ENCODE measurements at places on chromosomes 7 and 10. TPM values are rescaled to one million over a fixed set of nuclear protein-coding genes. Genes with fewer than 3 reads are reported as not detected.

DNA sequence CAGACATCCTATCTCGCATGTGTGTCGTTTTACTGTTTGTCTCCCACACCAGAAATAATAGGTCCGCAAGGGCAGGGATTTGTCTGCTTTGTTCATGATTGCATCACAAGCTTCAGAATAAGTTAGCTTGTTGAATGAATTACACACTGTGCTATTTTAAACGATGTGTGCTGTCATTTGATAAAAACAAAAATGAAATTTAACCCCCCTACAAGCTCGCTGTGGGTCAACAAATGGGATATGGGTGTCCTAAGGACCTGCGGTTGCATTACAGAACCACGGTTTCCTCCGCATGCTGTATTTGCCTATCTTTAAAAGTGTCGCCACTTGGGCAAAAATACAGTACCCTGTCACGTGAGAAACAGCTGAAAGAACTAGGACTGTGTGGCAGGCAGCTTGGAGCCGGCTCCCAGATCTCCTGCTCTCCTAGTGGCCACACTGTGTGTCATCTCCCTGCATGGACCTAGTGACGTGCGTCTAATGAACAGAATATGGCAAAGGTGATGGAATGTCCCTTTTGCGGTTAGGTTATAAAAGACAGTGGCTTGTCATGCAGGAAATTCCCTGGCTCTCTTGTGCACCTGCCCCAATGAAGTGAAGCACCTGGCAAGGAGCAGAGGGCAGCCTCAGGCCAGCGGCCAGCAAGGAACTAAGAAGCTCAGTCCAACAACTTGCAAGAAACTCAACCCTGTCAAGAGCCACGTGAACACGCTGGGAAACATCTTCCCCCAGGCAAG is 32.9 kb upstream of the CRYGN start:
- peak overlapping the region; percentile 17 for H3K27ac ChIP-seq
- H3K4me3 ChIP-seq = no peak overlapping the region
- peaks cover 79% of the 10 kb centered on the region for H3K36me3 ChIP-seq
- H3K27me3 ChIP-seq = no peaks in the 10 kb centered on the region
- peaks cover 9% of the 10 kb centered on the region for H3K4me1 ChIP-seq

CPSF4 gene
- total RNA-seq = 49.5 TPM

DNA sequence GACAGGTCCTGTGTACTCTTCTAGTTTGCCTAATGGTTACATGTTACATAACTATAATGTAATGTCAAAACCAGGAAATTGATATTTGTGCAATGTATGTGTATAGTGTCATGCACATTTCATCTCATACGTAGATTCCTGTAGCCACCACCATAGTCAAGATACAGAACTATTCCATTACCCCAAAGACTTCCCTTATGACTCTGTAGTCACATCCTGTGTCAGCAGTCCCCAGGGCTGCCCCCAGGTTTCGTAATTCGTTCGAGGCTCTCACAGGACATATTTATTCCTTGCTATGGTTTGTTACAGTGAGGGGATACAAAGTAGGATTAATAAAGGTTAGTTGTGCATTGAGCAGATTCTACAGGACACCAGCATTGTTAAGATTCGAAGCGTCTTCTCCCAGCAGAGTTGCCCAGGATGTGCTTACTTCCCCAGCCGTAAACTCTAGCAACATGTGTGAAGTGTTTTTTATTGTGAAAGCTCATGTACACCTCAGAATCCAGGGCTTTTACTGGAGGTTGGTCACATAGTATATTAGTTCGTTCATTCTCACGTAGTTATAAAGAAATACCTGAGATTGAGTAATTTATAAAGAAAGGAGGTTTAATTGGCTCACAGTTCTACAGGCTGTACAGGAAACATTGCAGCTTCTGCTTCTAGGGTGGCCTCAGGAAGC is 18.6 kb downstream of the RABGEF1 start:
- H3K27ac ChIP-seq = no peak overlapping the region
- H3K4me3 ChIP-seq = no peak overlapping the region
- no peak for DNase-seq
- H3K36me3 ChIP-seq = peaks cover 13% of the 10 kb centered on the region
- no peaks in the 10 kb centered on the region for H3K4me1 ChIP-seq
- no peaks in the 10 kb centered on the region for H3K27me3 ChIP-seq

DNA sequence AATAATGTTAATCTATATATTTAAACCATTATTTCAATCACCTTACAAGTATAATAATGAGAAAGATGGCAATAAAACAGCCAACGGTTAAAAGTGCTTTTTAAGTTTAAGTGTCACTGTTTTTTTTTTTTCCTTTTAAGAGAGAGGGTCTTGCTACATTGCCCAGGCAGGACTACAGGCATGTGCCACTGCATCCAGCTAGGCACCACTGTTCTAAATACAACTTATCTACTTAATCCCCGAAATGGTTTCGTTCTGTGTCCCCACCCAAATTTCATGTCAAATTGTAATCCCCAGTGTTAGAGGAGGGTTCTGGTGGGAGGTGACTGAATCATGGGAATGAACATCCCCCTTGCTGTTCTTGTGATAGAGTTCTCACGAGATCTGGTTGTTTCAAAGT is 49.7 kb downstream of the TNPO3 start:
- H3K27ac ChIP-seq = no peak overlapping the region
- no peaks in the 10 kb centered on the region for H3K27me3 ChIP-seq
- no peak for DNase-seq
- H3K4me3 ChIP-seq = no peak overlapping the region
- peaks cover 32% of the 10 kb centered on the region for H3K36me3 ChIP-seq

GRCh38 chr7:77328669-77329068 is 87.5 kb downstream of the GSAP start:
- no peaks in the 10 kb centered on the region for H3K27me3 ChIP-seq
- DNase-seq = peak; percentile 54
- H3K36me3 ChIP-seq = no peaks in the 10 kb centered on the region
- peak overlapping the region; percentile 40 for H3K27ac ChIP-seq
- H3K4me3 ChIP-seq = no peak overlapping the region

RBP4 gene
- 8.5 TPM for total RNA-seq

GRCh38 chr7:69204943-69205342 is 393.3 kb upstream of the AUTS2 start:
- no peaks in the 10 kb centered on the region for H3K36me3 ChIP-seq
- H3K4me1 ChIP-seq = no peaks in the 10 kb centered on the region
- no peak overlapping the region for H3K4me3 ChIP-seq

EVX1 gene
- 0.35 TPM for total RNA-seq

SPDYE8 gene
- total RNA-seq = not detected

All from PC-3 (cell line).